ENCODE measurements at places on chromosomes 16 and 17.

DNA sequence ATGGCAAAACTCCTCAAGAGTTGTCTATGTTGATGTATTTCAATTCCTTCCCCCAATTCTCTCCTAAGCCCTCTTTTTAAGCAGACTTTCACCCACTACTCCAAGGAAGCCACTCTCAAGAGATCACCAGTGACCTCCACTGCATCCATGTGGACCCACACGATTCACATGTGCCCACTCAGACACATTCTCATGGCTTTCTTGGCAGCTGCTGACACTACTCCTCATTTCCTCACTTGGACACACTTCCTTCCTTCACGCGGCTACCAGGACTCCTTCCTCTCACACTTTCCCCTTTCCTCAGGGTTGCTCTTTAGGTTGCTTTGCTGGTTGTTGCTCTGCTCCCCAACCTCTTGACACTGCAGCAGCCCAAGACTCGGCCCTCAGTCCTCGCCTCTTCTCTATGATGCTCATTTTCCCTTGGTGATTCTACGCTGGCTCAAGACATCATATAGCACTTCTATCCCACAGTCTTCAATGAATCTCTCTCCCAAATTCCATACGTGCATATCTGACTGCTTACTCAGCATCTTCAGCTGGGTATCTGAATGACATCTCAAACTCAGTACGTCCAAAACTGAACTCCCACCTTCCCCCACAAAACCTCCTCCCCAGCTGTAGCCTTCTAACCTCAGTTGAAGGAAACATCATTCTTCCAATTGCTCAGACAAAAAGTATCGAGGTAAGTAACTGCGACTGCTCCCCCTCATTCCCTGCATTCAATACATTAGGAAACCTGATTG lies 28.2 kb downstream of the HELZ start:
- no peak for DNase-seq

GRCh38 chr16:31529108-31529936 lies 1.6 kb downstream of the AHSP start:
- DNase-seq: peak; percentile 53

DNA sequence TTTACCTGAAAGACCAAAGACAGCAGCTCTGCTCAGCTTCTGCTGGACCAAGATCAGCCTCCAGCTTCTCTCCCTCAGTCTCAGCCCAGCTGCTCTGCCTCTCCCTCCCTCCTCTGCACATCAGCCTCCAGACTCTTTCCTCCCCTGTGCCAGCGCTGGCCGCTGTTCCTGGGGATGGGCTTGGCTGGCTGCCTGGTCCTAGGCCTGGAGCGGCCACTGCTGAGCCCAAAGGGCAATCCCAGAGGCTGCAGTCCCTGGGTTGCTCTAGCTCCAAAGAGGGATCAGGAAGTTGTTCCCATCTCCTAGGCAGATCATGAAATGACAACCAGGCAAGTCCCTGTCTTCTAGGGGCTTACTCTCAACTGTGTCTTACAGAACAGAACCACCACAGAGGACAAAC lies 31.3 kb downstream of the DCUN1D3 start:
- no peak for DNase-seq

DNA sequence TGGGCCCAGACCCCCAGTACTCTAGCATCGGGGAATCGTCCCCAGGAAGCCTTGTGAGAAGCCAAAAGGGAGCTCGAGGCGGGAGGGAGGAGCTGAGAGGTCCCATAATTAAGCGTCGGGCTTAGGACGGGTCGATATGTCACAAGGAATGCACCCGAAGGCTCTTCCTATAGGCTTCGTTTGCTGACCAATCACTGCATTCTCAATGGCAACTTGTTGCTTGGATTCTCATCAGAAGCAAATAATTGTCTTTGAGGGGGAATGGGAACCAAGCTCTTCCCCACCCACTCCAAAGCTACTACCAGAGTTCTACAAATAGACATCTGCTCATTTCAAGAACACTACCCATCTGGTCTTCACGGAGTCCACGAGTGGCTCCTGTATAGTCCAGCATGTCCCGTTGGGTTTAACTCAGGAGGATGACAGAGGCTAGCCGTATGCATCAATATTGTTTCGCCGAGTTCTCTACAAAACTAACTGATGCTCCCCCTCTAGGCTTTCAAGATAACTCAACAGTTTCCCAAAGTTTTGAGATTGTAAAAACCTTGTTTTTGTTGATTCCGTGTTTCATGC lies 628 bp upstream of the BLMH start:
- DNase-seq: peak; percentile 64

GRCh38 chr17:155576-155975 lies 18.2 kb downstream of the SCGB1C2 start:
- no peak for DNase-seq

- DNase-seq: no peak
These were observed 71.2 kb upstream of the GNG13 start for GRCh38 chr16:871562-872345.

- no peak for DNase-seq
These were observed 22.7 kb upstream of the TNFRSF13B start for GRCh38 chr17:16994631-16995030.

DNA sequence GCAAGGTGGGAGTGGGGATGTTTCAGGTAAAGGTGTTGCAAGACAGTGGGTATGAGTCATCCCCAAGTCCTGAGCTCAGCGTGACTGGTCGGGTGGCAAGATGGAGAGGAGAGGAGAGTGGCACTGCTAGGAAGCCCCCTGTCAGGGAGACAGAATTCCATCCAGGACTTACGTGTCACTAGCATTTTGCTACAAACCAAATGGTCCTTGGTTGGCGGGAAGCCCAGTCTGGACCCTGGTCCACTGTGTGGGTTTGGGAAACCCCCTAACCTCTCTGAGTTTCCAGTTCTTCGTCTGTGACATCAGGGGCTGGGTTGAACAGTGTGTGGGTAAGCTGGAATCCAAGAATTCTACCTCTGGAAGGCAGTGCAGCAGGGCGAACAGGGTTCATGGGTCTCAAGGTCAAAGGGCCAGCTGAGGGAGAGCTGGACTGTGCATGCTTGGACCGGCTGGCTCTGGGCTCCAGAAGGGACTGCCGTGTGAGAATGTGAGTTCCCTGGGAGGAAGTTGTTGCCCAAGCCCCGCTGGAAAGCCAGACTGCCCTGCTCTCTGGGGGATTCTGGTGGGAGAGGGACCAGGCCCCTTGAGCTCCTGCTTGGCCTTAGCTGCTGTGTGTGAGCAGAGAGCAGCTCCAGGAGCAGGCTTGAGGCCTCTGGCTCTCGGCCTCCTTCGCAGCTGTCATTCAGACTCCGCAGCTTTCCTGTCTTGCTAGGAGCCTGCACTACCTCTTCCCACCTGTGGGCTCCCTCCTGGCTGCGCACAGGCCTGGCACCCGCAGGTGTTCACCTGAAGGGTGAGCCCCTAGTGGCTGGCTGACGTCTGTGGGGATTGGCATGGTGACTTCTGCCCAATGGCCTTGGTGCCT lies 84.6 kb downstream of the NT5M start:
- DNase-seq: no peak

- DNase-seq: peak; percentile 71
These were observed 632 bp upstream of the RTN4RL1 start for GRCh38 chr17:2025622-2026309.

- DNase-seq: no peak
These were observed 395.4 kb downstream of the NPIPA7 start for GRCh38 chr16:16774389-16774788.

DNA sequence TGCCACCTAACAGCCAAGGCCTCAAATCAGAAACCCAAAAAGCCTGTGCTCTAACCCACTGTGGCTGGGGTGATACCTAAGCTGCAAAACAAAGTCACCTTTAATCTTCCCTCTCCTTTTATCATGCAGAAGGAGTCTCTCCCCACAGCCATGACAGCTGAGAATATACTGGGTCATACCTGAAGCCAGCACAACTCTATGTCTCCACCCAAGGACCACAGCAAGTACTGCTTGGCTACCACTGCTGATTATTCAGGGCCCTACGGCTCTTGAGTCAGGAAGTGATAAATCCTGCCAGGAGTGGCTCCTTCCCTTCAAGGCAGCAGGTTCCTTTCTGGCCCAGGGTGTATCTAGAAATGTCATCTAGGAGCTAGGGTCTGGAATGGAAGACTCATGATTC lies 151.5 kb upstream of the TOM1L1 start:
- no peak for DNase-seq

DNA sequence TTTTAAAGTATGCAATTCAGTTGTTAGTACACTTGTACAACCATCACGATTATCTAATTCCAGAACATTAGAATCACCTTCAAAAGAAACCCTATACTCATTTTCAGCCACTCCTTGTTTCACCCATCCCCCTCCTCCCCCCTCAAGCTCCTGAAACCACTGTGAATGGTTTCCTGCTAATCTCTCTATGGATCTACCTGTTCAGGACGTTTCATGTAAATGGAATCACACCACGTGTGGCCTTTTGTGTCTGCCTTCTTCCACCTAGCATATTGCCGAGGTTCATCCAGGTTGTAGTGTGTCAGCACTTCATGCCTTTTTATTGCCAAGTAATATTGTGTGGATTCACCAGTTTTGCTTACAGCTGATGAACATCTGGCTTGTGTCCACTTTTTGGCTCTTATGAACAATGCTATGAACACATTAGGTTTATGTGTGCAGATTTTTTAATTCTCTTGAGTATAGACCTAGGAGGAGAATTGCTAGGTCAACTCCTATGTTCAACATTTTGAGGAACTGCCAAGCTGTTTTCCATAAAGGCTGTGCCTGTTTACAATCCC lies 17.8 kb downstream of the EIF4A3 start:
- no peak for DNase-seq

DNA sequence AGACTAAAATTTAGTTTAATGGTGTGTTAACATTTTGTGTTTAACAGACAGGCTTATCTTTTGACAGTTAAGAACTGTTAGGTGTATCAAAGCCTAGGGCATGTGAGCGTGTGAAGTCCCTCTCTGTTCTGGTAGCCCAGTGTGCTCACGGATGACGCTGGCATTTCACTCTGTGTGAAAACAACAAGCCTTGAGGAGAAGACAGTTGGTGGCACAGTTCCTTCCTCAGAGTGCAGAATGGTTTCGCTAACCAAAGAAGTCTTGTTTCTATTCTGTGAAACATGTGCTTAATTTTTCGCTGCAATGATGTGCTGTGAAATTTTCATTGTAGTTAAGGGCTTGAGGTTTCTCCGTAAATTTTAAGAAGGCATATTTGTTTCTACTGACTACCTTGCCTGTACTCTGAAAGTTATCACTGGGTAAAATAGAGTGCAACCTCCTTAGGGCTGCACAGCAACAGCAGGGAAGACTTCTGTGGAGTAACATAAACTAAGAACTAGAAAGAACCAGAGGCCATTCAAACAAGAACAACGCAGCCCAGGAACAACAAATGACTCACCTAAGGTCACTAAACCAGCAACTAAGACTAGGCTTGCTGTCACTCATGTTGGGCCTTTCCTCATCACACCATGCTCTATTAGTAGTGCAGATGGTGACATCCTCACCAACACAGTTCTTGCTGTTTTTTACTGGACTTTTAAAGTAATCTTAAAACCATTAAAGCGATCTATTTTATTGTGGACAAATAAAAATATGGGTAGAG lies 33.4 kb downstream of the BRD7 start:
- peak; percentile 60 for DNase-seq

GRCh38 chr17:78362671-78363070 lies 2.8 kb upstream of the SOCS3 start:
- DNase-seq: no peak

DNA sequence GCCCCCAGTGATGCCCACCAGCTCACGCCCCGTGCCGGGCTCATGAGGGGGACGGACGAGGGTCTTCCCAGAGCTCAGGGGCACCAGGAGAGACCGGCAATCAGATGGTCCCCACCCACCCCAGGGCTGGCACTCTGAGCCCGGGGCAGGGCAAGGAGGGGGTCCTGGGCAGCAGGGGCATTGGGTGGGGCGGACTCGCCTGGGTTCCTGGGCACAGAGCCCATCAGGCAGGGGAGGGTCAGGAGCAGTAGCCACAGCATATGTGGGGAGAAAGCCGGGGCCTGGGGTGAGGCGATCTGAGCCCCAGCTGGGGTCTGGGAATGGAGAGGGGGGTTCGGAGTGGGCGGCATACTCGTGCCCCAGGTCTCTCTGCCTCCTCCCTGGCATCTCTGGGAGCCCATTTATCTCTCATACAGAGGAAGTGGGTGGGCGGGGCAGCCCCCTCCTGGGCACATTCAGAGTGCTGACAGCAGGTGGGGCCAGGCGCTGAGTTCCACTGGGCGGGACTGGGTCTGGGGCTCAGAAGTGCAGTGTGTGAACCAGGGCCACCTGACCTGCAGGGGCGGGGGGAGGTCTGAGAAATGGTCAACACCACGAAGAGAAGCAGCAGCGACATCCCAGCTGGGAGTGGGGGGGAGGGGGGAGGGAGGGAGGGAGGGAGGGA lies 20.5 kb upstream of the UBE2I start:
- peak; percentile 45 for DNase-seq

- DNase-seq: peak; percentile 82
These were observed 6.3 kb downstream of the ESRP2 start for GRCh38 chr16:68229431-68230175.

DNA sequence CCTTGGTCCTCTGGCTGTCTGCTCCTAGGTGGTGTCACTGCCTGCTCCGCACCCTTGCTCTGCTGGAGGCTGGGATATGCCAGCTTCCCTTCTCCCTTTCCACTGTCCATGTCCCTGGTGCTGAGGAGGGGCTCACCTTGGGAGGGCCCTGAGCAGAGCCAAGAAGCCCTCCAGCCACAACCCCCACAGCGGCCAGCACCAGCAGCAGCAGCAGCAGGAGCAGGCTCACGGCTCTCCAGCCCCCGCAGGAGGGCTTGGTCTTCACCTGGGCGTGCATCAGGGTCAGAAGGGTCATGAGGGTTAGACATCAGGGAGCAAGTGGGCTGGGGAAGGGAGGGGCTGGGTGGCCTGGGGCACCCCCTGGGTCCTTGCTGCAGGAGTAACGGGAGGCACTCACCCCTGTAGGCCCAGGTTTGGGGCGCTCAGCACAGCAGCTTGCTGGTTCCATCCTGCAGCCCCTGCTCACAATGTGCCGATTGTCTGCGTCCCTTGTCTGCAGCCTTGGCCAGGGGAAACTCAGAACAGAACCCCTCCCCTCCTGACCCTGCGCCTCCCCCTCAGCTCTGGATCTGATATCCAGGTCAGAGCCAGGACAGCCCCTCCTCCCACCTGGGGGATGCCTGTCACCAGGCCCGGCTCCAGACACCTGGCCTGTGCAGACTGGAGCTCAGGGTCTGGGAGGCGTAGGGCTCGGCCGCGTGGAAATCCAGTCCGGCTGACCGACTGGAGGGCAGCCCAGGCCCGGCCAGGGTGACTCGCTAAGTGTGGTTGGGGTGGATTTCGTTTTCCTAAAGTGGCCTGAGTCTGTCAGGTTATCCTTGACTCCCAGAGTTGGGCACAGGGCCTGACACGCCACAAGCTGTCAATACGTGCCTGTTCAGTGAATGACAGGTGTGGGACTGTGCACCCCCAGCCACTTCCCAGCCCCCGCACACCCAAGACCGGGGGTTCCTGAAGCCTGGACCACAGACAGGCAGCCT lies at the start of gene BRICD5:
TSS of gene BRICD5 (minus strand) at position 478 of the 980 bp plus-strand sequence. CDS start at position 448, 30 bp downstream.
- no peak for DNase-seq

GRCh38 chr16:67444259-67445125 lies 13.6 kb downstream of the HSD11B2 start:
- peak; percentile 45 for DNase-seq

All from hematopoietic multipotent progenitor cell treated with erythropoietin and hydrocortisone succinate and interleukin-3 and kit ligand, for 6 days (in vitro differentiated cells).